ENCODE measurements at places on chromosomes 13 and 19. TPM values are rescaled to one million over a fixed set of nuclear protein-coding genes. Genes with fewer than 3 reads are reported as not detected.

Gene RCBTB2
- 26.1 TPM for total RNA-seq

Gene TDRD3
- 41.4 TPM for total RNA-seq

Gene NLRP7
- total RNA-seq, result not detected

- ATAC-seq, result no peak
Measured at GRCh38 chr19:16611121-16611520, 16.9 kb downstream of the MED26 start.

DNA sequence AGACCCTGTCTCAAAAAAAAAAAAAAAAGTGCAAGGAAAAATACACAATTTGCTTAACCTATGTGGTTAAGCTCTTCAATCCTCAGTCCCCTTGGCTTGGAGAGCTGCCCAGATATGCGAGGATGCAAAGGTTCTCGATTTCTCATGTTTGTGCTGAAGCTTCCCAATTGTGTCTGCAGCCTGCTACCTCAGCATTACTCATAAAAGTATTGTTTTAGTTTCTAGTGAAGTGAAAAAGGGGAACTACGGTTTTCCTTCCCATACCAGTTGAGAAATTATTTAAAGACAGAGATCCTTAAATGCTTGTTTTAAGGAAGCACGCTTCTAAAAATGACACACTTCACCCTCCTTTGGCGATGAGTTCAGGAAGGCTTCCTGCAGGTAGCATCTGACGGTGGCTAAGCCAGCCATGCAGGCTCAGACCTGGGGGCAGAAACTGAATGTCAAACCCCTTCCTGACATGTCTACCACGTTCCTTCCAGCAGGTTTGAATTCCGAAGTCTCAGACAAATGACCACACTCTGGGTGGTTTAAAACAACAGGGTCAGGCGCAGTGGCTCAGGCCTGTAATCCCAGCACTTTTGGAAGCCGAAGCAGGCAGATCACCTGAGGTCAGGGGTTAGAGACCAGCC, 47.9 kb downstream of the RUBCNL start:
- no peak for ATAC-seq

DNA sequence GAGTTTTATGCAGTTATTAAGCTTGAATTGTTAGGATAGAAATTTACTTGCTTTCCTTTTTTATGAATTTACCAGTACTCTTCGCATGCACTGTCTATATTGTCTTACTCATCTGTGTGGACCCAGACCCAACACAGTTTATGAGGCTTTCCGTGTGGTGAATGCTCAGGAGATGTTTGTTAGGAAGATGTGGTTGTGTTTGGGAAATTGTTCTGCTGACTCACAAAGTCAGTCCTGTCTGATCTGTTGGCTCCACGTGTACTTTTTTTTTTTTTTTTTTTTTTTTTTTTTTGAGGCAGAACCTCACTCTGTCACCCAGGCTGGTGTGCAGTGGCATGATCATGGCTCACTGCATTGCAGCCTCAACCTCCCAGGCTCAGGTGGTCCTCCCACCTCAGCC, 532.5 kb downstream of the LMO7 start:
- ATAC-seq, result no peak

DNA sequence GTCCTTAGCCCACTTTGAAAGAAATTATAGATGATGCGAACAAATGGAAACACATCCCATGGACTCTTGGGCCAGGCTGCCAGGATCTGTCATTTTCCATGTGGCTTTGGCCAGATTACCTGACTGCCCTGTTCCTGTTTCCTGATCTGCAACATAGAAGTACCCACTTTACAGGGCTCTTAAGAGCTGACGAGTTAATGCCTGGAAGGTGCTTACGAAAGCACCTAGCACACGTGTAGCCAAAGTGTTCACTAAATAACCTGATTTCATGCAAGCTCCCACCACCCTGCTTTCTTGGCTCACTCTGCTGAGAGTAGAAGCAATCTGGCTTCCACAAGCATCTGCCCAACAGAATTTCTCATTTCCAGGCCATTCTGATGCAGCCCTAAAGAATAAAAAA, 575.2 kb downstream of the MYO16 start:
- no peak for ATAC-seq

- no peak for ATAC-seq
Measured at GRCh38 chr13:57673197-57673596, 41.7 kb downstream of the PCDH17 start.

- no peak for ATAC-seq
Measured at GRCh38 chr19:48487948-48488347, 18.8 kb downstream of the CYTH2 start.

- ATAC-seq, result no peak
Measured at GRCh38 chr13:59766236-59766635, 397.5 kb downstream of the DIAPH3 start.

DNA sequence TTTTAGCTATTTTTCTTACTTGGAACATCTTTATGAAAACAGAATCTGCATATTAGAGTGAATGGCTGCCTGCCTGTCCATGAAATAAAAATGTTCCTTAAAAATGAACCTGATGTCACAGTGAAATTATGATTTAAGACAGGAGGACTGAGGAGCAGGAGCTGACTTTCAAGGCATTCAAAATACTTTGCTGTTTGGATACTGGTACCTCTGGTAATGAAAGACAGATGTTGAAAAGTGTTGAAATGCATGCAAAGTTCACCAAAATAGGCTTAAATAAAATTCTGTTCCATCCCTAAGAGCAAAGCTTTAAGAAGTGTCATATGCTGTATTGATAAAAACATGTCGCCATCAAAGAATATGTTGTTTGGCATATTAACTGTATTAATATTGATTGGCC, 1.7 kb downstream of the ARHGEF7 start:
- ATAC-seq, result no peak

GRCh38 chr13:75279834-75280369, 202.1 kb downstream of the TBC1D4 start:
- ATAC-seq, result no peak

GRCh38 chr19:2495130-2495641, 19.3 kb downstream of the GADD45B start:
- ATAC-seq, result peak; percentile 80
